Neural crest cell (in vitro differentiated cells): ENCODE measurements at places on chromosomes 6 and 20.

GRCh38 chr6:56144538-56145324, 102.6 kb downstream of the COL21A1 start:
- no peak for DNase-seq

DNA sequence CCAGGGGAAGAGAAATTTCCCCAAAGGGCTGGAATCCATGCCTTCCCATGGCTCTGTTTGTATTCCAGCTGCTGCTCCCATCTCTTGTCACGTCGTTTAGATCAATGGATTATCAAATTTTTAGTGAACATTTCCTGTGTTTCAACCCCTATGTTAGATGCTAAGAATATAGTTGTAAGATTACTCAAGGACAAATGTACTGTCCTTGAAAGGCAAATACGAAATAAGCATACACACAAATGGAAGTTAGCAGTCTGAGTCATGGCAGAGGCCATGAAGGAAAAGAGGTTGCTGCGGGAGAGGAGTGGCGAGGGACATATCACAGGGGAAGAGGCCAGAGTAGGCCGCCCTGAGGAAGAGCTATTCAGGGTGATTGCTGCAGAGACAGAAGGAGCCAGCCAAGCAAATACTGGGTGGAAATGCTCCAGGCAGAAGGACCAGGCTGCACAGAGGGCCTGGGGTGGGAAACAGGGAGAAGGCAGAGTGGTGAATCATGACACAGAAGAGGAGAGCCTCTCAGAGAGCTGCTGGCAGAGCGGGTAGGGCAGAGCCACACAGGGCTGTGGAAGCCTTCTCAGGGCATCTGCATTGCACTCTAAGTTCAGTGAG, 219.2 kb upstream of the LRFN2 start:
- no peak for DNase-seq

DNA sequence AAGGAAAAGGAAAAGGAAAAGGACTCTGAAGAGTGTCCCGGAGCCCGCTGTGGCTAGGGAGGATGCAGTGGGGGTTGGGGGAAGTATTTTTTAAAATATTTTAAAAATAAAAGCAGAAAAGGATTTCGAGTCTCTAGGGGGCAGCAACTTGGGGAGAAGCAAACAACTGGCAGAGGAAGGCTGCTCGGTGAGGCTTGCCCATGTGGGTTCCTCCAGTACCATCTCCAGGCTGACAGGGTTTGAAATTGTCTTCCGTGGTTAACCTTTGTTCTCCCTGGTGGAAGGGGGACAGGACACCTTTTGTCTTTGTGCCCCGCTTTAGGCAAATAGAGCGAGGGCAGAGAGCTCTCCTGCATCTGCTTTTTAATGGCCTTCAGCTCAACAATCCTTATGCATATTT, 60.4 kb upstream of the SNX9 start:
- no peak for DNase-seq

GRCh38 chr6:161374971-161375873, 101.4 kb upstream of the AGPAT4 start:
- no peak for DNase-seq

- no peak for DNase-seq
Observed at GRCh38 chr6:31586599-31587281, 663 bp downstream of the LST1 start.

DNA sequence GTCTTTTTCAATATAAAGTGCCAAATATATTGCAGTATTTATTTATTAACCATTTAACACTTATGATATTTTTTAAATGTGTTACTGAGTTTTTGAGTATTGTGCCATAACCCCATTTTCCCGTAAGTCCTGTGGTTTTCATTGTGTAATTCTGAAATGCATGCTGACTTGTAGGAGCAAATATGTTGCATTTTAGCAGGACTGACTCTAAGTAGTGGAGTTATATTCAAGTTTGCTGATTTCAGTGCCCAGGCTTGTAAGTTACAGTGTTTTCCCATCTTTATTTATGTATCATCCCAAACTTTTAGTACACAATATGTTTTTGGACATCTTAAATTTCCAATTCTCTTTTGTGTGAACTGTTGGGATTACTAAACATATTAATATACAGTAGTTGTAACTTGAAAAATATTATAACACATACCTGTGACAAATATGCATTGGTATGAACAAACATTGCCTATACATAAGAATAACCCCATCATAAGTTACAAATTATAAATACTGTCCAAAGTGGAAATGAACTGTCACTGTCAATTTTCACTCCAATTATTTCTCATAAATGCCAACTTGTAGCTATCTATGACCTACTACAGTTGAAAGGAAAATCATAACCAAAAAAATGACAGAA, 179.3 kb upstream of the RUNX2 start:
- no peak for DNase-seq

DNA sequence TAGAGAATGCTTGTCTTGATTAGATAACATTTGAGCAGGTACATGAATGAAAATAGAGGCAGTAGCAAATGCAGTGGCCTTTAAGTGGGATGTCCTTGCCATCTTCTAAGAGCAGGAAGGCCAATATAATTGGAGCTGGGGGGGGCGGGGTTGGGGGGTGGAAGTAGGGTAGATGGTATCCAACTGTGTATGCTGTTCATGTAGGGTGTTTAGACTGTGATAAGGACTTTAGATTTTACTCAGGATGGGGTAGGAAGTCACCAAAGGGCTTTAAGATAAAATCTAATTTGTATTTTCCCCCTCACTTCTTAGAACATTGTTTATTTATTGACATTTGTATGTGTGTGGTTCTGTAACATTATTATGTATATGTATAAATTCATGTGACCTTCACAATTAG, 12.0 kb downstream of the TAB2 start:
- no peak for DNase-seq

DNA sequence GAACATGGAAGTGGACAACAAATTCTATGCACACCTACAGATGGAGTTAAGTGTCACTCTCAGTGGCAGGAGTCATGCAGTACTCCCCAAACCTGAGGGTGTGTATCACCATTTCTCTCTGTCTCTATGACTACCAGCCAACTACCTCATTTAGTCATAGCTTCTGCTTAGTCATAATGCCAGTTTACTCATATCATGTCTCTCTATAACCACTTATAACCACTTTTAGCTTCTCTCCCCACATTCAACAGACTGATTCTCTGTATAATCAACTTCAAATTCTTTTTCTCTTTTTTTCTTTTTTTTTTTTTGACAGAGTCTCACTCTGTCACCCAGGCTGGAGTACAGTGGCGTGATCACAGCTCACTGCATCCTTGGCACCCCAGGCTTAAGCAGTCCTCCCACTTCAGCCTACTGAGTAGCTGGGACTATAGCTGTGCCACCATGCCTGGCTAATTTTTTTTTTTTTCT, 13.8 kb upstream of the GTF3C6 start:
- no peak for DNase-seq

DNA sequence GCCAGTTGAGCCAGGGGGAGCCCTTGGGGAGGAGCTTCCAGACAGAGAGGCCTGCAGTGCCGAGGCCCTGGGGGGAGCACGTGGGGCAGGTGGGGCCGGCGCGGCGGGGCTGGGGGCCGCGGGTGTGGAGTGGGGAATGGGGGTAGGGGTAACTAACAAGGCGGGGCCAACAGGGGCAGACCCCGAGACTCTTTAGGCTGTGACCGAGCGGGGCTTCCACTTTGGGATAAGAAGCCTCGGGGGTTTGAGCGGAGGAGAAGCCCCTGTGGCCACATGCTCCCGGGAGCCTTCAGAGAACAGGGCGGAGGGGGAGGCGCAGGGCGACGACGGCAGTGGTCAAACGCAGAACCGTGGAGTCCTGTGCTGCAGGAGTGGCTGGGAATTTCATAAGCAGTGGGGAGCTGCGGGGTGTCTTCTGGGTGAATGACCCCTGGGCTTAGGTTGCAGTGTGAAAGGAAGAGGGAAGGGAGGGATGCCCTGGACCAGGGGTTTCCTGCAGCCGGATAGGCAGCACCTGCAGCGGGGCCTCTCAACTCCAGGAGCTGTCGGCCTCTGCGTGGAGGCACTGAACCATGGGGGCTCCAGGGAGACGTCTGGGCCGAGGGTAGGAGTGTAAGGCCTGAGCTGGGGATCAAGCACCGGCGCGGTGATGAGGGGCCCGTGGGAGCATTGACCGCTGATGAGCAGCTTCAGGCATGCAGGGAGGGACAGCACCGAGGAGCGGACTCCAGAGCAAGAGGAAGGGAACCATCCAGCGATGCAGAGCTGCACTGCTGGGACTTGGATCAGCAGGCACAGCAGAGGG, 121.0 kb downstream of the SYNDIG1 start:
- DNase-seq = no peak

- no peak for DNase-seq
Observed at GRCh38 chr6:134519465-134519864, 201.6 kb upstream of the SGK1 start.

GRCh38 chr6:148001844-148002642, 340.6 kb upstream of the SASH1 start:
- no peak for DNase-seq
